Glutamatergic neuron (in vitro differentiated cells): ENCODE measurements at places on chromosomes 3 and 15. TPM values are rescaled to one million over a fixed set of nuclear protein-coding genes. Genes with fewer than 3 reads are reported as not detected.
A peak's percentile ranks its signal among the peaks of the same experiment; 100 is the strongest.

The PTX3 gene
- 2.4 TPM for total RNA-seq

- H3K4me3 ChIP-seq: no peak overlapping the region
- H3K27ac ChIP-seq: no peak overlapping the region
- H3K4me1 ChIP-seq: no peaks in the 10 kb centered on the region
- no peak for DNase-seq
Measured at GRCh38 chr3:127967316-127967715, 52.3 kb downstream of the KBTBD12 start.

- H3K36me3 ChIP-seq: no peaks in the 10 kb centered on the region
- H3K27me3 ChIP-seq: peaks cover 2% of the 10 kb centered on the region
- H3K27ac ChIP-seq: no peak overlapping the region
- no peak overlapping the region for H3K4me3 ChIP-seq
- H3K4me1 ChIP-seq: no peaks in the 10 kb centered on the region
- no peak for DNase-seq
Measured at GRCh38 chr3:148008591-148008990, 599.4 kb downstream of the ZIC1 start.

- peaks cover 7% of the 10 kb centered on the region for H3K4me1 ChIP-seq
- H3K4me3 ChIP-seq: no peak overlapping the region
- H3K27me3 ChIP-seq: peaks cover 4% of the 10 kb centered on the region
Measured at GRCh38 chr15:67809866-67810265, 15.4 kb upstream of the SKOR1 start.

GRCh38 chr15:98720031-98720430 lies 71.7 kb downstream of the IGF1R start:
- DNase-seq: no peak
- no peak overlapping the region for H3K27ac ChIP-seq
- peaks cover 67% of the 10 kb centered on the region for H3K4me1 ChIP-seq

DNA sequence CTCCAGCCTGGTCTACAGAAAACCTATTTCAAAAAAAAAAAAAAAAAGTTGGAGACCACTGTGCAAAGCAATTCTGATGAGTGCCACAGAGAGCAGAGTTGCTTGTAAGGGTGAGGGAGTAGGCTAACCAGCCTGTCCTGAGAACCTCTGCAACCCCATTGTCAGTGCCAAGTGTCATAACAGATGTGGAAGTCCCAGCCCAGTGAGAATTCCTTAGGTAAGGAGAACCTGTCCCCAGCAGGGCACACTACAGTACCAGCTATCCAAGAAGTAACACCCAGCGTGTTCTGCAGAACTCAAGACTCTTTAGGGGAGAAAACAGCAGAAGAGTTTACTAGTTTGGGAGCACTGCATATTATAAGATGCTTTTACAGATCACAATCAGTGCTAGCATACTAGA lies 156.3 kb downstream of the LIPC start:
- no peak overlapping the region for H3K27ac ChIP-seq
- DNase-seq: no peak
- H3K27me3 ChIP-seq: no peaks in the 10 kb centered on the region
- peaks cover 14% of the 10 kb centered on the region for H3K36me3 ChIP-seq
- H3K4me3 ChIP-seq: no peak overlapping the region

DNA sequence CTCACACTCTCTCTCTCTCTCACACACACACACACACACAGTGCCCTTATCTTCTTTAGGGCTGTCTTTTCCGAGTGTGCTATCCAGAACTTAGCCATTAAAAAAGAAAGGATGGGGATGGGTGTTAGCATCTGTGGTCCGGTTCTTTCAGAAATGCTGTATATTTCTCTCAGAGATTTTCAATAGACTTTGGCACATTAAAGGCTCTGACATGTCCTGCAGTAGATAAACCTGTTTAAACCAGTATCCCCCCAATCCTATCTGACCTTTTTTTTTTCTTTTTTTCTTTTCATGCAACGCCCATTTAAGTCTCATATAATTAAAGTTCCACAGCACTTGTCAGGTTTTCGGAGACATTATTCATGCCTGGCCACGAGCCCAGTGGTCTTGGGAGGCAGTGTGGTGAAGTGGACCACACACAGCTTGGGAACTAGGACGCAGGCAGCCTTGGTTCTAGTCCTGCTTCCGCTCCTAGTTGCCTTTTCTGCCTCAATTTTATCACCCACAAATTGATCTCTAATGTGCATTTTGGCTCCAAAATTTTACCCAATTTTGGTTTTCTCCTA lies 13.3 kb downstream of the CAV3 start:
- no peak overlapping the region for H3K4me3 ChIP-seq
- DNase-seq: no peak
- H3K36me3 ChIP-seq: peaks cover 10% of the 10 kb centered on the region
- peaks cover 14% of the 10 kb centered on the region for H3K4me1 ChIP-seq
- H3K27me3 ChIP-seq: no peaks in the 10 kb centered on the region

DNA sequence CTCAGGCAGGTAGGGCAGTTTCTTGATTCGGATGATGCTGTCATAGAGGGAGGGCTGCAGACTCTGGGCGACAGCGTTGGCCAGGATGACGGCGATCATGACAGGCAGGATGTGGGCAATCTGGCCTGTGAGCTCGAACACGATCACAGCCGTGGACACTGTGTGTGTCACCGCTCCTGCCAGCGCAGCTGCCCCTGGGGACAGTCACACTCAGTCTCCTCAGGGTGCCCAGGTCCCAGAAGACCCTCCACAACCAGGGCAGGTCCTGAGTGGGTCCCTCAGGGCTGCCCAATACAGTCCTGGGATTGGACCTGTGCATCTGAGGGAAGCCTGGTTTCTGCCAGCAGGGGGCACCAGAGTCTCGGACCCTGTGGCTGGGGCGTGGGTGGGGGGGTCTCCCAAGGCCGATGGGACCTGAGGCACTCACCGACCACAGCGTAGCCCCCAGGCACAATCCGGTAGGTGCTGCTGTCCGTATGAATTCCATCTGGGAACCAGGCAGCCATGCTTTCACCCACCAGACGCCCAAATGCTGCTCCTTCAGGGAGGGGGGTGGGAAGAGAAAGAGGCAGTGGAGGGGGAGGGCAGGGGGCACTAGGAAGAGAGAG lies 7.2 kb downstream of the CLCN2 start:
- H3K27me3 ChIP-seq: peaks cover 11% of the 10 kb centered on the region
- peaks cover 8% of the 10 kb centered on the region for H3K4me1 ChIP-seq
- H3K4me3 ChIP-seq: no peak overlapping the region
- DNase-seq: peak; percentile 69
- no peaks in the 10 kb centered on the region for H3K36me3 ChIP-seq
- H3K27ac ChIP-seq: no peak overlapping the region

GRCh38 chr3:112857526-112857925 lies 10.9 kb upstream of the CD200R1L start:
- H3K27ac ChIP-seq: no peak overlapping the region
- H3K27me3 ChIP-seq: peaks cover 7% of the 10 kb centered on the region
- H3K36me3 ChIP-seq: peaks cover 33% of the 10 kb centered on the region
- peaks cover 23% of the 10 kb centered on the region for H3K4me1 ChIP-seq
- no peak for DNase-seq

DNA sequence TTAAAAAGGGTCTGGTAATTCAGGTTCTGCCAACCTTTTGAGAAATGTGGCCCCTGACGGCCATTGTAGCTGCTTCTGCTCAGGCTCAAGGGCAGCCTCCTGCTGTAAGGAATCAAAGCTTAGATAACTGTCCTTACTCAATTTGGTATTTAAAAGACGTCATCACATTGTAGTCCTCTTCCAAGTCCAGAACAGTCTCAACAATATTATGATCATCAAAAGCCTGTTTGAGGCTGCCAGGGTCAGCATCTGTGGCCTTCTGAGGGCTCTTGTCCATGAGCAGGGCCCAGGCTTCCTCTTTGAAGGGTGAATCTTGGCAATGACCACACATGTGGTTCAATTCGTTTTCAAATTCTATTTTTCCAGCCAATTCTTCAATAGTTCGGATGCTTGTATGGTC lies 6.0 kb downstream of the C3orf62 start:
- no peak overlapping the region for H3K4me3 ChIP-seq
- H3K36me3 ChIP-seq: no peaks in the 10 kb centered on the region
- no peak overlapping the region for H3K27ac ChIP-seq
- DNase-seq: no peak

- peaks cover 15% of the 10 kb centered on the region for H3K4me1 ChIP-seq
- no peaks in the 10 kb centered on the region for H3K36me3 ChIP-seq
- peaks cover 13% of the 10 kb centered on the region for H3K27me3 ChIP-seq
- no peak overlapping the region for H3K27ac ChIP-seq
Measured at GRCh38 chr3:129549006-129549800, 6.2 kb downstream of the H1-8 start.

GRCh38 chr15:78291698-78292097 lies 7.7 kb downstream of the SKIC8 start:
- no peak for DNase-seq
- no peak overlapping the region for H3K4me3 ChIP-seq
- H3K4me1 ChIP-seq: no peaks in the 10 kb centered on the region
- no peak overlapping the region for H3K27ac ChIP-seq
- H3K27me3 ChIP-seq: peaks cover 4% of the 10 kb centered on the region
- H3K36me3 ChIP-seq: no peaks in the 10 kb centered on the region

- H3K27ac ChIP-seq: no peak overlapping the region
- no peaks in the 10 kb centered on the region for H3K36me3 ChIP-seq
- H3K4me3 ChIP-seq: no peak overlapping the region
- peaks cover 8% of the 10 kb centered on the region for H3K4me1 ChIP-seq
Measured at GRCh38 chr3:74601793-74602192, 12.7 kb downstream of the CNTN3 start.

DNA sequence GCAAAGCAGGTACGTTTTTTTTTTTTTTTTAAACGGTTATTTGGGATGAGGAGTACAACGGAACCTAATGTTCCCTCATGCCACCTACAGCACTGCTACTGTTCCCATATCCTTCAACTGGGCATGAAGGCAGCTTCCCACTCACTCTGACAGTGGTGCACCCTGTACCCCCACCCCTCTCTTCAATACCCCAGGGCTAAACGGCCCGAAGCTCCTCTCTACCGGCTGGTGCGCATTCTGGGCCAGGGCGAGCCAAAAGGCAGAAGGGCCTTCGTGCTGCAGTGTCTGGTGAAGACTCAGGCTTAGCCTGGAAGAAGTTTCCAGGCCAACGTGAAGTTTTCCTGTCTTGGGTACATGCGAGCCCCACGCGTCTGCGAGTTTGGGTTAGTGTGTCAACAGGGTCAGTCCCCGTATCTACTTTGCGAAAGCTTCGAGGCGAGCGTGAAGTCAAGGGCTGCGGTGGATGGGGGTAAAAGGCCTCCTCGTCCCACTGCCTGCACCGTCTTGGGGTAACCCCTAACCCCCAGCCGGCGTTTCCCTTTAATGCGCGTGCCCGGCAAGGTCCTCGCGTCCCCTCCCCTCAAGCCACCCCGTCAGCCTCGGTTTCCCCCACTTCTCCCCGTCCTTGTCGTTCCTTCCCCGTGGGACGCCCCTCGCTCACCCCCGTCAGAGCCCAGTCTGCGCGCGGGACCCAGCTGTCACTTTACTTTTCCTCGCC lies 765 bp upstream of the UBE2E2 start:
- peaks cover 4% of the 10 kb centered on the region for H3K27me3 ChIP-seq
- no peaks in the 10 kb centered on the region for H3K36me3 ChIP-seq
- peak; percentile 16 for DNase-seq
- H3K4me3 ChIP-seq: peak overlapping the region; percentile 74
- peak overlapping the region; percentile 39 for H3K27ac ChIP-seq

DNA sequence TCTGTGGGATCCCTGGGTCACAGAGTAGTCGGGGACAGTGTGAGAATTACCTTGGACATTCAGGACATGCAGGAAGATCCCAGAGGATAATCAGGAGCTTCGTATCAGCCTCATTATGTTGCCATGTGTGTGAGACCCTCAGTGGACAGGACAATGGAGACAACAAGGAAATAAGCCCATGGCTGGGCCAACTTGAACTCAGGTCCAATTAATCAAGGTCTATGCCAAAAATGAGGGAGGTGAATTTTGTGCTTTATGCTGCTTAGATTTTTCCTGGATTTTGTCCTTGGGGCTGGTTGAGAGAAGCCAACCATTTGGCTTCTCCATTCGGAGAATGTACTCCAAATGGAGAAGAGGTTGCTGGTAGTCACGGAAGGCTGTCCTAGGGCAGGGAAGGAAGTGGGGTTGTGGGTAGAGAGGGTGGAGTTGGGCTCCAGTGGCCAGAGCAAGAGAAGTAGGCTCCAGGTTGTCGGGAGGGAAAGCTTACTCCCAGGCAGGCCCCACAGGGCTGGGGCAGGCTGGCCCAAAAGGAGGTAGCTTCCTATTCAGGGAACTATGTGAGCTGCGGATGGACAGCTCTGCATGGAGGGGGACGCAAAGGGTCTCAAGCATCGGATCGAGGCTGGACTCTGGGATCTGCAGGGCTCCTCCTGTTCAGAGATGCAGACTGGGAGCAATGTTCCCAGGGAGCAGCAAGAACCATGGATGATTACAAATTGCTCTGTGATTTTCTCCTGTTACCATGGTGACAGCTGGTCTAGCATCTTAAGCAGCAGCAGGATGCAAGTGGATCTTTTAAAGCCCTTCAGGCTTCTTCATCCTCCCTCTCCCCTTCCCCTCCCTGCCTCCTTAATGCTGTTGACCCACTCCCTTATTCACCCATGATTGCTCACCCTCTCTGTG lies 91.1 kb downstream of the WNT7A start:
- no peaks in the 10 kb centered on the region for H3K36me3 ChIP-seq
- H3K27ac ChIP-seq: no peak overlapping the region
- peaks cover 6% of the 10 kb centered on the region for H3K27me3 ChIP-seq

- no peaks in the 10 kb centered on the region for H3K36me3 ChIP-seq
- no peak overlapping the region for H3K27ac ChIP-seq
- H3K27me3 ChIP-seq: peaks cover 2% of the 10 kb centered on the region
Measured at GRCh38 chr3:87420171-87420570, 143.8 kb upstream of the POU1F1 start.
